ENCODE measurements at places on chromosomes 11 and 22.

GRCh38 chr11:119081682-119082260 is 2.9 kb upstream of the HMBS start:
- DNase-seq = no peak

- DNase-seq = no peak
Observed at GRCh38 chr11:124793466-124794278, 6.5 kb downstream of the MSANTD2 start.

DNA sequence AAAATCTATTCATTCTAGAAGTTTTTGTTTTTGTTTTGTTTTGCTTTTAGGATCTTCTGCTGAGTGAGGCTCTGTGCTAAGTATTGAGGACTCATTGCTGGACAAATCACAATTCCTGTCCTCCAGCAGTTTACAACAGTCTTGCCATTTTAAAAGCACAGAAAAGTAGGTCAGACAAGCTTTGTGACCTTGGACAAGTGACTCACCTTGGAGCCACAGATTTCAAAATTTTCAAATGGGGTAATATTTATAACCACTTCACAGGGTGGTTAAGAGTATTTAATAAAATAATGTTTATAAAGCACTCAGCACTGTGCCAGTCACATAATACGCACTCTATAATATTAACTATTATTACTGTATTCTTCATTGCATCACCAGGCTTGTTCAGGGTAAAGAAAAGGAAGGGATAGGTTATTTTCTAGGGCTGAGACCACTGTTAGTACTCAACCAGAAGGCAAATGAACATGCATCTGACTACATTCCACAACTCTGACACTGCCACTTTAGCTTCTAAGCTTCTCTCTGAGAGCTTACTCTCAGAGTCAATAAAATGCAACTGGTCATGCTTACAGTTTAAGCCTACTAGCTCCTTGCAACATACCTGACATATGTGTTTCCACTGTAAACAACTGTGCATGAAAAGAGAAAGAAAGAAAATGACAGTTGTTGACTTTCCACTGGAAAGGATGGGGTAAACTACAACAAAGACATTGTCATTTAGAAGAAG is 63.2 kb upstream of the FIBIN start:
- no peak for DNase-seq

DNA sequence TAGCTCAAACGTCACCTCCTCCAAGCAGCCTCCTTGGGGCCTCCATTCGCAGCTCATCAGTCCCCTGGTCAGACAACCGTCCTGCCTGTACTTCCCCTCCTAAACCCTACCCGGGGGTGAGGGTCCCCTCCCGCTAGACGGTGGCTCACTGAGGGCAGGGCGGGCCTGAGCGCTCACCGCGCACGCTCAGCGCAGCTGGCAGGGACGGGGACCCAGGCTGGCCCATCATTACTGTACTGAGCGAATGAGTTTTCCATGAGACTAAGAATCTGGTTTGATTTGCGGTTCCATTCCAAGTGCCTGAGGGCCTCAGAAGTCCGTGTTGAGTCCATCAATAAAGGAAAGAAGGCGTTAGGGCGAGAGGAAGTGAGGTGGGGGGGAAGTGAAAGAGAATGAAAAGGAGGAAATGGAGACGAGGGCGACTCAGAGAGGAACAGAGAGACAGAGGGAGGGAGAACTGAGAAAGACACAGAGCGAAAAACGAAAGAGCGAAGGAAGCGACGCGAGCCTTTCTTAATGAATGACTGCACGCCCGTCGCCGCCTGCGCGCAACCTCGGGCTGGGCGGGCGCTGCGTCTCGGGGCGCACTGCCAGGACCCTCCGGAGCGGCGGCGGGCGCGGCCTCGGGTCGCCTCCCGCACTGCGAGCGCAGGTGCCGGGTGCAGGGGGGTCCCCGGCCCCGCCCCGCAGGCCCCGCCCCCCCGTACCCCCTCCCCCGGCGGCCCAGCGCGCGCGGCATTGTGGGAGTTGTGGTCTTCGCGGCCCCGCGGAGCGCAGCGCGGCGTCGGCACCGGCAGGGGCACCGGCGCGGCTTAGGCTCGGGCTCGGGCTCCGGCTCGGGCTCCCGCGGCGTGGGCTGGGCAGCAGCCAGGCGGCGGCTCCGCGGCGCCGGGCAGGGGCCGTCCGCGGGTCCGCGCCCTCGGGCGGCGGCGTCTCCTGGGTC is at the start of gene ASPHD2:
Gene ASPHD2, plus strand, starts transcription at position 746 of the 943 bp plus-strand sequence. CDS start 4,356 bp downstream, outside the sequence.
- peak; percentile 78 for DNase-seq

DNA sequence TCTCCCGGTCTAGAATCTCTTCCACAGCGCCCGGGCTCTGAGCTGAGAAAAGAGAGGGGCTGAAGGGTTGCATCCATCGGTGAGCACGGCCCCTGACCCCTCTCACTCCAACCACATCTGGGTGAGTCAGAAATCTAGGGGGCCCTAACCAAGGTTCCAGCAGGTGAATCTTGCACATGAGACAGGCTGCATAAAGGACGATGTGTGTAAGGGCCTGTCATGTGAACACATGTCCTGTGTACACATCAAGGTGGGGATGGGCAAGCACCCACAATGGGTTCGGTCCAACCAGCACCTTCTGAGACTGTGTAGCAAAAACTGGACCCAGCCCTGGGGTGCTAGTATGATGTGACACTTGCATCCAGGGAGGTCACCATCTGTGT is 1.2 kb downstream of the BET1L start:
- no peak for DNase-seq

- DNase-seq = no peak
Observed at GRCh38 chr11:61120706-61121191, 18.5 kb downstream of the CD5 start.

- DNase-seq = no peak
Observed at GRCh38 chr11:62705413-62705812, 1.8 kb downstream of the BSCL2 start.

All from stimulated activated CD4-positive, alpha-beta T cell treated with anti-CD3 and anti-CD28 coated beads, Interleukin-4, amount 100 ng/mL, for 1 hour (primary cell).